ENCODE measurements at places on chromosomes 5 and 9. TPM values are rescaled to one million over a fixed set of nuclear protein-coding genes. Genes with fewer than 3 reads are reported as not detected.

Gene PDLIM4
- total RNA-seq, result 3.3 TPM

Gene TRPM6
- 3.0 TPM for total RNA-seq

Gene PCDHGA7
- 3.0 TPM for total RNA-seq

Gene MEGF10
- total RNA-seq, result not detected

Gene GBGT1
- total RNA-seq, result 35.5 TPM

Gene GCNT4
- 1.0 TPM for total RNA-seq

Gene SURF1
- 64.8 TPM for total RNA-seq

Gene ANGPTL2
- 10.5 TPM for total RNA-seq

Gene SH3TC2
- total RNA-seq, result under 0.01 TPM

Gene ALAD
- total RNA-seq, result 44.2 TPM
